ENCODE measurements at places on chromosomes 11 and 22.

DNA sequence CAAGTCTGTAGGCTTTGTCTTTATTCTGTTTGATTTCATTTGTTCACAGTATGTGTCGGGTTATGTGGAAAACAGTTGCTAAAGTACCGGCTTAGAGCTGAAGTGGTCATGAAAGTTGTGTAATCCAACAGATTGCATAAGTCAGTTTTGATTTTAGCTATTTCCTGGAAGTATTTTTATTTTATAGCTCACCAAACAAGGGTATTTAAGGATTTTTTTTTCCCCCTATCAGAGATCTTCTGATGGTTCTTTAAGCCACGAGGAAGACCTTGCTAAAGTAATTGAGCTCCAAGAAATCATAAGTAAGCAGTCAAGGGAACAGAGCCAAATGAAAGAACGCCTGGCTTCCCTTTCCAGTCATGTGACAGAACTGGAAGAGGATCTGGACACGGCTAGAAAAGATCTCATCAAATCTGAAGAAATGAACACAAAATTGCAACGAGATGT lies 55.9 kb downstream of the PPFIA1 start:
- DNase-seq: no peak

- DNase-seq: no peak
These were observed 22.2 kb upstream of the OR52M1 start for GRCh38 chr11:4522752-4523151.

DNA sequence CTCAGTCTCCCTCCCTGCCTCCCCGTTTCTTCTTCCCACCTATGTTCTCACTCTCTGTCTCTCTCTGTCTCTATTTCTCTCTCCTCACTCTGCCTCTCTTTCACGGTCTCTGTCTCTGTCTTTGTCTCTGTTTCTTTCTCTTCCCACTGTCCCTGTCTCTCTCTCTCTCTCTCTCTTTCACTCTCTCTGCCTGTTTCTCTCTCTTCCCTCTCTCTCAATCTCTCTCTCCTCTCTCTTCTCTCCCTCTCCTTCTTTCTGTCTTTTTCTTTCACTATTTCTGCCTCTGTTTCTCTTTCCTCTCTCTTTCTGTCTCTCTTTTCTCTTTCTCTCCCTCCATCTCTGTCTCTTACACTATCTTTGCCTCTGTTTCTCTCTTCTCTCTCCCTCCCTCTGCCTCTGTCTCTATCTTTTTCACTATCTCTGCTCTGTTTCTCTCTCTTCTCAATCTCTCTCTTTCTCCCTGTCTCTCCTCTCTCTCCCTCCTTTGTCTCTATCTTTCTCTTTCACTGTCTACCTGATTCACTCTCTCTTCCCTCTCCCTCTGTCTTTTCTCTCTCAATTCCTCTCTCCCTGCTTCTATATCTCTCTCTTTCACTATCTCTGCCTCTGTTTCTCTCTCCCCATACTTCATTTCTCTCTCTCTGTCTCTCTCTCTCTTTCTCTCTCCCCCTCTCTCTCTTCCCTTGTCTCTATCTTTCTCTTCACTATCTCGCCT lies 5.4 kb downstream of the APLNR start:
- DNase-seq: no peak

- no peak for DNase-seq
These were observed 79.4 kb upstream of the LMO1 start for GRCh38 chr11:8342821-8343681.

- DNase-seq: no peak
These were observed 40.2 kb downstream of the RRM1 start for GRCh38 chr11:4134806-4135205.

GRCh38 chr11:112637876-112638275 lies 323.3 kb upstream of the NCAM1 start:
- DNase-seq: no peak

GRCh38 chr11:126181939-126182730 lies 29.3 kb downstream of the RPUSD4 start:
- DNase-seq: no peak

GRCh38 chr11:81829976-81830375 lies 903.7 kb downstream of the FAM181B start:
- no peak for DNase-seq

DNA sequence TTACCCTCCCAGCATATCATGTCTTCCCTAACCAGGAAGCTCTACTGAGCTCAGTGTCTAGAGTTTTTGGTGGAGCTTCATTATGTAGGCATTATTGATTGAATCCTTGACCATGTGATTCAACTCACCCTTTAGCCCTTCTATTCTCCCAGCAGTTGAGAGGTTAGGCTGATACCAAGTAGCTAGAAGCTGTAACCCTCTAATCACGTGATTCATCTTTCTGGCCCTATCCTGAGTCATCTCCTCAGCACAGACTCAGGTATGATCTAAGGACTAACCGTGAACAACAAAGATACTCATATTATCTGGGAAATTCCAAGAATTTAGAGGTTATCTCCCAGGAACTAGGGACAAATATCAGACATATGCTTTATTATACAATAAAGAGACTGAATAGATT lies 625.5 kb downstream of the JRKL start:
- no peak for DNase-seq

- no peak for DNase-seq
These were observed 159.5 kb upstream of the POU2AF2 start for GRCh38 chr11:111086058-111086457.

DNA sequence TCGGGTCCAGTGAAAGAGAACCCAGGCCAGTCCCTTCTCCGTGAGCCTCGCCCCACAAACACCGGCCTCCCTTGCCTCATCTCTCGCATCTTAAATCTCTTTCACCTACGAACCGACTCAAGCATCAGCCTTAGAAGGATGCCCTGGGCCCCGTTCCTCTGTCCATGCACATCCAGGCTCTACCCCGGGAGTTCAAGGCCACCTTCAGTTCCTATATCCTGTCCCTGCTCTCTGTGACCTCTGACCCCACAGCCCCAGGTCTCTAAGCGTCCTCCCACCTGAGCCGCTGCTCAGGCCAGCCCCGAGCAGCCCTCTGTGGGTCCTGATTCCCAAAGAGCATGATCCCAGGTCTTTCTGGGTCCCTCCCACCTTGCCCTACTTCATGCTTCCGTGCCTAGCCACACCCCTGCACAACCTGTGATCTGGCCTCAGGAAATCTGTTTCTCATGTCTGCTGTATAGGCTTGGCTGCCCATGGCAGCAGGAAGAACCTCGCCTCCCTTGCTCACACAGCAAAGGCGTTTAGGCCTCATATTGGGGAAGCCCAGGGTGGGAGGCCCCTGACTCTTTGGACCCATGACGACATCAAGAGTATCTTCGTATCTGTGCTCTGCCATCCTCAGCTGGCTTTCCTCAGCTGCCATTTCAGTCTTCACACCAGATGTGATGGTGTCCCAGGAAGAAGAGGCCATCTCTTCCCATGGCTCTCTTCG lies 77.5 kb upstream of the SEPTIN5 start:
- no peak for DNase-seq

GRCh38 chr11:19880088-19880345 lies 167.4 kb downstream of the NAV2 start:
- DNase-seq: no peak

GRCh38 chr11:24965748-24966147 lies 468.9 kb downstream of the LUZP2 start:
- no peak for DNase-seq

- DNase-seq: no peak
These were observed 2.7 kb downstream of the DRD2 start for GRCh38 chr11:113472471-113472870.

DNA sequence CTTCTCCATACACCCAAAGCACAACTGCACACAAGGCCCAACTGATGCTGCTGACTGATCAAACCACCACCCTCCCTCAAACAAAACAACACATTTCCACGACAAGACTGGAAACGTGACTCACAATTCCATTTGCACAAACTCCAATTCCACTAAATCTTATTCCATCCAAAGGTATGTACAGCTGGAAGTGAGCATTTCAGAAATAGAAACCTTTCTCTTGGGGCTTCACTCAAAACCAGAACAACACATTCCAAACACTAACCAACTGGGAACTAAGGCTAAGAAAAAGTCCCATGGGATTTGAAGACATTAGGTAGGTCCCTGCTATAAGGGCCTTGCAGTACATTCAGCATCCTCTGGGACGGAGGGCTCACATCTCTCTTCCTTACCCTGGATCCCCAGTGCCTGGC lies 19.6 kb downstream of the MORC2 start:
- no peak for DNase-seq

DNA sequence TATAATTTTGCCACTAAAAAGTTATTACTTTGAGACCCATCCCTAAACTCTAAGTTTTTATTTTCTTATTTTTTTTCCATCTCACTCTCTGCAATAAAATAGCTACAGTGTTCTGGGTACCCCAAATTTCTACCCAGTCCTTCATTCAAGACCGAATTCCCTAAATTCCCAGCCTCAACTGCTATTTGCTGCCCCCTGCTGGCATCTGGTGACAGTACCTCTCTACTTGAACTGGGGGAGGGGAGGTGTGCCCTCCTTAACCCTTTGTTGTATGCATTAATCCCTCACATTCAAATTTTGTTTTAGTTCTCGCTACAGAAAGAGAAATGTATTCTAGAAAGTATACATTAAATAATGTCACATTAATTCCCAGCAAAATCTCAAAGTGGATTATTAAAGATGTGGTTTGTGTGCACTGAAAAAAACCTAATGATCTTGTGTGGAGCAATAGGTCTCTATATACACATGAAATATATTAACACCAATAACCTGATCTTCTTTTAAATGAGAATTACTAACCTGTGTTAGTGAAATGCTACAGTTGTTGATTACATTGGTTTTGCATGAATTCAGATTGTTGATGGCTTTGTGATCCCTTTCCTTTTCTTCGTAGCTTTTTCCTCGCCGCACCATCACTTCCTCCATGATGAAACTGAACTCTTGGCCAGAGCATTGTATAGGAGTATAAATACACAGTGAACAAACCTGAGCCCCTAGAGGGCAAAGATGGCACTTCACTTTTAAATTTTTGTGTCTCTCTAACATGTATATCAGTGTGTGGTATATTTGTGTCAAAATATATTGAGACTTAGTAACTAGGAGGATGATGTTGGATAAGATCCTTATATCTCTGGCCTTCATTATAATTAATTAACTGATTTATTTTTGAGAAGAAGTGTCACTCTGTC lies 590.0 kb downstream of the METTL15 start:
- DNase-seq: no peak

DNA sequence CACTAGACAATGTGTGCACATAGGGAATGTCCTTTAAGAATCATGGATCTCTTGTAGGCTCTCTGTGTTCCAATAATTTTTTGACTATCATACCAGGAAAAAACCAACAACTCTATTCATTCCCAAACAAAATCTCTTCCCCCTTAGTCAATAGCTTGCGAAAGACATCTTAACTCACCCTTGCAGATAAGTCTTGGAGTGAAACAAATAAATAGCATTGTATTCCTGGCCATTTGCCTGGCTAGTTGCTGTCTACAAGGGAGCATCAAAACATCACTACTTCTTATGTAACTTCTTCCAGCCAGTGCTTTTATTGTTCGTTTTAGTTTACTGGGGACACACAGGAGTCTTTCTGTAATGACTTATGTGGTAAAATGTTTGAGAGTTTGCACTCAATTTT lies 29.4 kb downstream of the SCN3B start:
- no peak for DNase-seq

GRCh38 chr11:30002157-30002785 lies 14.6 kb downstream of the KCNA4 start:
- no peak for DNase-seq

DNA sequence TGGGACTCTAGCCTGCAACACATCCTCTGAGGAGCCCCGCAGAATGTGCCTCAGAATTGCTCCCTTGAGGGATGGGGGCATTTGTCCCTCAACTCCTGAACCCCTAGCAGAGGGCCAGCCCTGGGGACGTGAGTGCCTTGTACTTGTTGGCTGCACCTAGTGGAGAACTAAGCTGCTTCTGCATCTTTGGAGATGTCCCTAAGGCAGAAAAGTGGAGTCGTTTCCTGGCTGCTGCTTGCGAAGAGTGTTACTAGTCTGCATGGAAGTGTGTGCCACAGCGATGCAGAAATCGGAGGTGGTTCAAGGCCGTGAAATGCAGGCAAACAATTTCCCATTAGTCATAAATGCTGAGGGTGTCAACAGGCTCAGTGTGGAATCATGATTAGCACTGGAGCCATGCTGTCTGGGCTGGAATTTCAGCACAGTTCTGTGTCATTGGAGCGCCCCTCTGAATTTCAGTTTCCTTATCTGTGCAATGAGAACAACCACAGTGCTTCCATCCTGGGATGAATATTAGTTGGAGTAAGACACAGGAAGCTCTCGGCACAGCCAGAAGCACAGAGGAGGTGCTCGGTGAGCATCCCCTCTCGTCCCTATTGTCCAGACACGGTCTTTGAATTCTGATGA lies 56.5 kb downstream of the MIAT start:
- no peak for DNase-seq

DNA sequence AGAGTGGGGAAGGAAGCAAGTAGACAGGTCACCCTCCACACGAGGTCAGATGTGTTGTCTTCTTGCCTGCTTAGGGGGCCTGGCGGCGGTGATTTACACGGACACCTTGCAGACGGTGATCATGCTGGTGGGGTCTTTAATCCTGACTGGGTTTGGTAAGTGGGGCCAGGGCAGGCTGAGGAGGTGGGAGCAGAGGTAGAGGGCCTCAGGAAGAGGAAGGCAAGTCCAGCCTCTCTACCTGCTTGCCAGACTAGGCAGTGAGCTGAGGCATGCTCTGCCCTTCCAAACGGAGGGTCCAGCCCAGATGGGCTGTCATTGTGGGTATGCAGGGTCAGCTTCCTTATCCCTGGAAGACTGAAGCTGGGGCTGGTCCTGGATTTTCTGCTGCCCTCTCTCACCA lies 39.9 kb downstream of the SLC5A1 start:
- DNase-seq: no peak

DNA sequence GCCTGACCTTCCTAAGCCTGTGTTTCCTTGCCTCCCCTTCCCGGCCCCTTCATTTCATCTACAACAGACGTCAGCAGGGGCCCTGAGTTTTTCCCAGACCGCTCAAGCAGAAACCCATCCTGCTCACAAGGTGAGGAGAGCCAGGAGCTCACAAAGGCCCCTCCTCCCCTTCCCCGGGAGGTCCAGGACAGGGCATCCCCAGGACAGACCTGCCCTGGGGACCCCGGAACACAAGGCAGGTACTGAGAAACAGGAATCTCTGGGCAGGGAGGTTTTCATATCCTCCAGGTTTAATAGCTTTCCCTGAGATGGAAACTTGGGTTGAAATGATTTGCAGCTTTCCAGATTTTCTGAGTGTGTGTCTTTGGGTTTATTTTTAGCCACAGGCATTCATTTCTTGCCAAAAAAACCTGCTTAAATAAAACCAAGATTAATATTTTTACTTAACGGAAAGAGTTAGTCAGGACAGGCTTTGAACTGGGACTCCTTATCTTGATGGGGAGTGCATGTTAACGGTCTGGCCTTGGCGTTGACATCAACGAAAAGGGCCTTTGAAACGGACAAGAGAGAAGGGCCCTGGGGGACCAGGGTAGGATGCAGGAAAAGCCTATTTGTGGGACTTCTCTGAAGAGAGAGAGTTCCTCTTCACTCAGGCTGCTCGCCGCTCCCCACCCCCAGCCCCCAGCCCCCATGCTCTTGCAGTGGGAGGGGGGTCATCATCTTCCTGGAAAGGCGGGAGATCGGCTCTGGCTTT lies 38.5 kb downstream of the TIMP3 start:
- no peak for DNase-seq

GRCh38 chr22:35589071-35589755 lies 27.9 kb downstream of the MB start:
- no peak for DNase-seq
